ENCODE measurements at places on chromosomes 4 and X. TPM values are rescaled to one million over a fixed set of nuclear protein-coding genes. Genes with fewer than 3 reads are reported as not detected.
A peak's percentile ranks its signal among the peaks of the same experiment; 100 is the strongest.

DNA sequence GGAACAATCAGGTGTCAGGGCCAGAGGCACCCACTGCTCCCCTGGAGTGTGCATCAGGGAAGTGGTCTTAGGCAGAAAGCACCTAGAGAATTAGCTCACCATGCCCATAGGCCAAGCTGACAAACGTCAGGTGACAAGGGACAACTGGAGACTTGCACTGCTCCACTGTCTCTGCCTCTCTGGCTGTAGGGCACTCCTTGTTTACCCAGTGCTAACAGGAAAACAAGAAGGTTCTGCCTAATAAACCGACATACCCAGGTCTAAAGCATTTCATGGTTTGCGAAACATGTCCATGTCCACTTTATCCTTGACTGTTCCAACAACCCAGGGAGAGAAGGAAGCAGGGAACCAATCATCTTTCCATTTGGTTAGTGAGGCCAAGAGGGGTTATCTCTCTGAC, 92.5 kb upstream of the MAMLD1 start:
- no peaks in the 10 kb centered on the region for H3K27me3 ChIP-seq
- peaks cover 19% of the 10 kb centered on the region for H3K4me1 ChIP-seq
- no peak overlapping the region for H3K27ac ChIP-seq

DNA sequence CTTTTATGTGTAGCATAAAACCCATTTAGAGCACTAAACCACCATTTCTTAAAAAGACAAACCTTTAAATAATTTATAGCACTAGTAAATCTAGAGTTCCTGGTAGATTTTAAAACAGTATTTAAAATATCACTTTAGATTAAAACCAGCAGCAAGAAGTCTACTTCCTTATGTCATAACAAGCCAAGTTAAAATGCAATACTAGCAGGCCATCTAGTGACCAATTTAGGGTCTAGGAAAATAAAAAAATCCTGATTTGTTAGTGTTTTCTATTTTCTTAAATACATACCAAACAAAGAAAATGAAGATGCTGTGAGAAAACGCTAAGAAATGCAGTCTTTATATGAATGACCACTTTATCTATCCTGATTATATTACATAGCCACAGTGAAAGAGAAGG, 53.9 kb downstream of the PAPSS1 start:
- H3K36me3 ChIP-seq = peaks cover 9% of the 10 kb centered on the region
- H3K4me3 ChIP-seq = no peak overlapping the region
- no peak for DNase-seq
- no peaks in the 10 kb centered on the region for H3K27me3 ChIP-seq
- no peak overlapping the region for H3K27ac ChIP-seq
- H3K4me1 ChIP-seq = no peaks in the 10 kb centered on the region

The BEX2 gene
- 42.0 TPM for total RNA-seq

The SSX4 gene
- not detected for total RNA-seq

DNA sequence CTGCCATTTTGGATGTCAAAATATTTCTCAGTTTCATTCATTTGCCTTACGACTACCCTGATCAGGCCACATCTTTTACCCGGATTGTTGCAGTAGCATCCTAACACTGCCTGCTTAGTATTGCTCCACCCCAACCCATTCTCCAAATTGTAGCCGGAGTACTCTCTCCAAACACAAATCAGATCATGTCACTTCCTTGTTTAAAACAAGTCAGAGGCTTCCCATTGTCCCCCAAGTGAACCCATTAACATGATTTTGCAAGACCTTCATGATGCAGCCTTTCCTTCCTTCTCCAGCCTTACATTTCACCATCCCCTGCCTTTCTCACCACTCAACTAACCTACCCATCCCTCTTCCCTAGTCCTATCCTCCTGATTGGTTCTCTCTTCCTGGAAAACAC, 53.1 kb downstream of the FANCB start:
- no peaks in the 10 kb centered on the region for H3K27me3 ChIP-seq
- DNase-seq = no peak
- H3K36me3 ChIP-seq = no peaks in the 10 kb centered on the region
- no peak overlapping the region for H3K4me3 ChIP-seq
- no peak overlapping the region for H3K27ac ChIP-seq

DNA sequence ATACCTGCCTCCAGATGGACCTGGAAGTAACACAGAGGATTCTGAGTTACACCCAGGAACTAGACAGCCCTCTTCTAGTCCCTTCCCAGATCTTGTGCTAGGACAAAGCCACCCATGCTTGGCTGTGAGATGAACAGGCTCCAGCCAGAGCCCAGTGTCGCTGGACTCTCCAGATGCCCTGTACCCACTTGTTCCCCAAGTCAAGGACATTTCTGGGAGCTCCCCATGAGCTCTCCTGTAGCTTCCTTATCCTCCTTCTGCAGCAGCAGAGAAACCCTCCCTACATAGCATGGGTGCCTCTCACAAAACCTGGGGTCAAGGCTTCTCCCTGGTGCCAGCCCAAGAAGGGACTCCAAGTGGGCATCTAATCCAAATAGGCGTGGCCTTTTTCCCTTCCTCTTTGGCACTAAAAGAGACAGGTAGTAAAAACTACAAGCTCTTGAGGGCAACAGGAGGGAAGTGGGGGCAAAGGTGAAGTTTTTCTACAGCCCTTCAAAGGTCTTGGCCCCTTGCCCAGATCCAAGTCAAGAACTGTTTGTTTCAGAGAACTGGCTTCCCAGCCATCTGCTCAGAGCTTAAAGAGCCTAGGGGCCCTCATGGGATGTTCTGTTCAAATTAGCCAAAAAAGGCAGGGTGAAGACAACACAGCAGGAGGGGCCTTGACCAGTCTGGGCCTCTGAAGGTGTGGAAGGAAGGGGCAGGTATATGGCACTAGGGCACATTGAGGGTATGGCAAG, 8.5 kb upstream of the ERCC6L start:
- H3K27me3 ChIP-seq = no peaks in the 10 kb centered on the region
- DNase-seq = no peak
- H3K4me1 ChIP-seq = no peaks in the 10 kb centered on the region
- H3K36me3 ChIP-seq = no peaks in the 10 kb centered on the region

DNA sequence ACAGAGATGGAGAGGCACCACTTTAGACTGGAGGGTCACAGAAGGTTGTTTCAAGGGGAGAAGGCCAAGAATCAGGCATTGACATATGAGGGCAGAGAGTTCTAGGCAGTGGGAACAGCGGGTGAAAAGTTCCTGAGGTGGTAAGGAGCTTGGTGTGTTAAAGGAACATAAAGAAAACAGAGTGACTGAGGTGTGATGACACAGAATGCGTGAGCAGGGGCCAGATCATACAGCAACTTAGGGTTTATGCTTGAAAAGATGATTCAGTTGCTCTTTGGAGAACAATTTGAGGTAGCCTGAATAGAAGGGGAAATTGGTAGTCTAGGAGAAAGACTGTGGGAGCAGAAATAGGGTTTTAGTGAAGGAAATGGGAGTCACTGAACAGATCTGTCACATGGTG, 179.2 kb downstream of the AMELX start:
- no peak overlapping the region for H3K27ac ChIP-seq
- H3K36me3 ChIP-seq = no peaks in the 10 kb centered on the region
- no peaks in the 10 kb centered on the region for H3K27me3 ChIP-seq
- no peak overlapping the region for H3K4me3 ChIP-seq
- DNase-seq = no peak
- H3K4me1 ChIP-seq = no peaks in the 10 kb centered on the region

GRCh38 chr4:64780664-64781063, 371.4 kb upstream of the TECRL start:
- H3K27ac ChIP-seq = no peak overlapping the region
- no peak for DNase-seq
- no peak overlapping the region for H3K4me3 ChIP-seq
- no peaks in the 10 kb centered on the region for H3K27me3 ChIP-seq

GRCh38 chr4:4426511-4427120, 39.7 kb downstream of the NSG1 start:
- H3K27me3 ChIP-seq = no peaks in the 10 kb centered on the region
- H3K27ac ChIP-seq = peak overlapping the region; percentile 81
- no peak for DNase-seq
- no peak overlapping the region for H3K4me3 ChIP-seq
- peaks cover 5% of the 10 kb centered on the region for H3K36me3 ChIP-seq

The PABPC1L2B gene
- not detected for total RNA-seq

The SRPK3 gene
- not detected for total RNA-seq

GRCh38 chr4:1116838-1117237, 3.5 kb upstream of the RNF212 start:
- no peak overlapping the region for H3K27ac ChIP-seq
- no peak for DNase-seq
- peaks cover 26% of the 10 kb centered on the region for H3K27me3 ChIP-seq
- no peaks in the 10 kb centered on the region for H3K36me3 ChIP-seq
- no peak overlapping the region for H3K4me3 ChIP-seq

The USP51 gene
- 8.1 TPM for total RNA-seq

The SPANXA1 gene
- total RNA-seq = not detected

GRCh38 chr4:155809835-155810234, 51.0 kb downstream of the GUCY1B1 start:
- DNase-seq = no peak
- peaks cover 24% of the 10 kb centered on the region for H3K4me1 ChIP-seq
- H3K27me3 ChIP-seq = no peaks in the 10 kb centered on the region
- no peak overlapping the region for H3K27ac ChIP-seq

GRCh38 chr4:109494563-109494962, 60.9 kb downstream of the SEC24B start:
- H3K36me3 ChIP-seq = peaks cover 30% of the 10 kb centered on the region
- DNase-seq = no peak
- H3K4me3 ChIP-seq = no peak overlapping the region
- H3K4me1 ChIP-seq = peaks cover 2% of the 10 kb centered on the region
- H3K27ac ChIP-seq = no peak overlapping the region
- H3K27me3 ChIP-seq = no peaks in the 10 kb centered on the region

The DNAJB14 gene
- total RNA-seq = 41.7 TPM

- H3K27ac ChIP-seq = no peak overlapping the region
- peaks cover 14% of the 10 kb centered on the region for H3K36me3 ChIP-seq
- DNase-seq = no peak
Observed at GRCh38 chr4:127936974-127937373, 28.0 kb downstream of the MFSD8 start.

DNA sequence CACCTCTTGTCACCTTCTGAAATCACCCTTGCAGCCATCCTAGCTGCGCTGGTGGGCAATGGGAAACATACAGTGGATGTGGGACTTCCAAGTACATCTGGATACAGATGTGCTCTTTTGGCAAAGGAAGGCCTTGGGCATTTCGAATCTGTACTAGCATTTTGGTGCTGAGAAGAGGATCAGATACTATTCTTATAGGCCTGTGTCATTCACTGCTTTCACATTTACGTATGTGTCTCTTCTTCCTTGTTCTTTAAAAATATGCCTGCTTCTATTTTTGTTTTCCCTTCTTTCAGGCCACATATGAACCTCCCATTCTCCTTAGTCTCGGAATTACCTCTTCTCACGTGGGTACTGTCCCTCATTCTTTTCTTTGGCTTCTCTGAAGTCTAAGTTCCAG, 53.1 kb downstream of the EFNB1 start:
- peak overlapping the region; percentile 49 for H3K27ac ChIP-seq
- no peaks in the 10 kb centered on the region for H3K27me3 ChIP-seq
- H3K36me3 ChIP-seq = no peaks in the 10 kb centered on the region
- DNase-seq = no peak
- H3K4me1 ChIP-seq = peaks cover 7% of the 10 kb centered on the region

The CHRNA9 gene
- total RNA-seq = 0.43 TPM

- H3K36me3 ChIP-seq = peaks cover 10% of the 10 kb centered on the region
- peak within 1 kb of the TSS; percentile 99 for H3K27ac ChIP-seq
- no peaks in the 10 kb centered on the region for H3K27me3 ChIP-seq
- H3K4me1 ChIP-seq = peaks cover 13% of the 10 kb centered on the region
- H3K4me3 ChIP-seq = peak within 1 kb of the TSS; percentile 92
Observed at GRCh38 chrX:54807524-54808108, at the start of gene MAGED2. MAGED2 (plus strand) TSS chrX:54807745; CDS start chrX:54809332, 1,587 bp downstream.

DNA sequence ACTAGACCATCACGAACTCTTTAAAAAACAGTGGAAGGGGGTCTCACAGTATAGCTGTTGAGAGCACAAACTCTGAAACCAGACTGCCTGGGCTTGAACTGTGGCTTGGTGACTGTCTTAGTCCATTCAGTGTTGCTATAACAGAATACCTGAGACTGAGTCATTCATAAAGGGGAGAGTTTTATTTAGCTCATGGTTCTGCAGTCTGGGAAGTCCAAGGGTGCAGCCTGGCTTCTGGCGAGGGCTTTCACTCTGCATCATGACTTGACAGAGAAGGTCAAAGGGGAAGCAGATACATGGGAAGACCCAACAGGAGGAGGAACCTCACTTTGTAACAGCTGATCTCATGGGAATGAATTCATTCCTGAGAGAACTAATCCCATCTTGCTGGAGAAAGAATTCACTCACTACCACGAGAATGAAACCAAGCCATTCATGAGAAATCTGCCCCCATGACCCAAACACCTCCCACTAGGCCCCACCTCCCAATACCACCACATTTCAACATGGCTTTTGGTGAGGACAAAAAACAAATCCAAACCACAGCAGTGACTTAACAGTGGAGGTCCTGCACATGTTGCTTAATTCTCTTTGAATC, 116.7 kb upstream of the STOX2 start:
- H3K4me3 ChIP-seq = no peak overlapping the region
- H3K27me3 ChIP-seq = peaks cover 4% of the 10 kb centered on the region
- H3K27ac ChIP-seq = no peak overlapping the region

DNA sequence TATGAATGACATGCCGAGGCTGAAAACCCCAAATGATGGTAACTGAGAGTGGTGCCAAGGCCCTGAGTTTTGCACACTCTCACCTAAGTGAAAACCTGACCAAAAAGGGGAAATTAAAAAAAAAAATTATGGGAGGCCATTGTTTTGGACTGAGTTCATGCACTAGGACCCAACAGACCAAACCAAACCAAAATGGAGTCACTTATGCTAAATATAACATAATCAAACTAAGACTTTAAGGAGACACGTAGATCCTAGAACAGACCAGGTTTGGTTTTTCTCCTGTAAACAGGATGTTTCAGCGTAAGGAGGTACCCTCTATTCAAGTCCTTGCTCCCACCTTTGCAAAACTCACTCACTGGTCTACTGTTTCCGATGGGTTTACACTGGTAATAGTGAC, 453.0 kb downstream of the INPP4B start:
- no peak overlapping the region for H3K4me3 ChIP-seq
- no peak overlapping the region for H3K27ac ChIP-seq
- no peaks in the 10 kb centered on the region for H3K4me1 ChIP-seq
- no peak for DNase-seq
- no peaks in the 10 kb centered on the region for H3K36me3 ChIP-seq
